Stimulated activated CD8-positive, alpha-beta memory T cell treated with anti-CD3 and anti-CD28 coated beads, Interleukin-2, amount 100 ng/mL, for 48 hours (primary cell): ENCODE measurements at places on chromosomes 6 and 20.

GRCh38 chr6:87444362-87444761 lies 28.4 kb upstream of the SLC35A1 start:
- no peak for DNase-seq

GRCh38 chr20:51034476-51034875 lies 11.6 kb upstream of the KCNG1 start:
- DNase-seq = no peak

- no peak for DNase-seq
Observed at GRCh38 chr20:53828088-53828681, 234.5 kb upstream of the ZNF217 start.

GRCh38 chr6:53741034-53741823 lies 53.6 kb upstream of the LRRC1 start:
- DNase-seq = no peak

GRCh38 chr6:125747589-125748405 lies 1.6 kb upstream of the HEY2 start:
- peak; percentile 4 for DNase-seq
